ENCODE measurements at places on chromosomes 16 and 17.

DNA sequence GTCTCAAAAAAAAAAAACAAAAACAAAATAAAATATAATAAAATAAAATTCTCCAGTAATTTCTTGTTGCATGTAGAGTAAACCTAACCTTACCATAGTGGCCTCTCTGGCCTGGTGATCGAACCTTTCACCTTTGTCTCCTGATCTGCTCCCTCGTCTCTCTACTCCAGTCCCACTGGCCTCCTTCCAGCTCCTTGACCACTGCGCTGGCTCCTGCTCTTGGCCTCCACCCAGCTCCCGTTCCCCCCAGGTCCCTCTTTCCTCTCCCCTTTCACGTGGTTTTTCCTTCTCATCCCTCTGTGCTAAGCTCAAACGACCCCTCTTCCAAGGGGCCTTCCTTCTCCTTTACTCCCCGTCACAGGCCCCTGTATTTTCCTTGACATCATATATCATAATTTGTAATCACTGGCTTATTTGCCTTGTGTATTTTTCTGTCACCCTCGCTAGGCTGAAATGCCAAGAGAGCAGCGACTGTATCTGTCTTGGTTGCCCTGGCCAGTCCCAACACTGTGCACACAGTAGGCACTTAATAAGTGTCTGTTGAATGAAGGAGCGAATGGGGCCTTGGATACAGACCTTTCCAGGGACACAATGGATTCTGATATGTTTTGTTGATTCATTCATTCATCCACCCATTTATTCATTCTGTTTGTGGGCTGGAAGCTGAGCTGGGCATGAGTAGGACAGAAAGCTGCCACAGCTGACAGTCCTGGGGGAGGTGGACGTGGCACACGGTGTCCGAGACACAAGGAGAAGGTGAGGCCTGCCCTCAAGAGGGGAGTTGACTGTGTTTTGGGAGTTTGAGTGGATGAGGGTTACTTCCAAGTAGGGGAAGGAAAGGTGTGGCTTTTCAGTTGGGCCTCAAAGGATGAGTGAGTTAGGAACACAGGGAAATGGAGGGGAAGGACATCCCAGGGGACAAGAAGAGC, 5.8 kb upstream of the SCN4A start:
- no peak for DNase-seq

- DNase-seq, result no peak
These were observed 36.8 kb downstream of the TRIM37 start for GRCh38 chr17:59069856-59070255.

- DNase-seq, result no peak
These were observed 14.7 kb upstream of the WFIKKN2 start for GRCh38 chr17:50820651-50821050.

DNA sequence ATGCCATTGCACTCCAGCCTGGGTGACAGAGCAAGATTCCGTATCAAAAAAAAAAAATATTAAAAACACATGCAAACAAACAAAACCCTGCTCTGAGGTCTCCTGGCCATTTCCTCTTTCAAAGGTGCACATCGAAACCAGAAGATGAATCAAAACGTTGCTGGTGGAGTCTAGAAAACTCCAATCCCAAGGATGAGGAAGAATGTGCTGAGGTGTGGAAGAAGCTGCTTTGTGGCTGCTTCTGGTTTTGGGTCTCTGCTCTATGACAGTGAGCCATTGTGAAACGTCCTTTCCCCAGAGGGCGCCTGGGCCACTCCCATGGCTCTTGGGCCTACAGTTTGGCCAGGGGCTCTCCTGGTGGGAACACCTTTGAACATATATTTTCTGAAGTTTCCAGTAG, 112.6 kb downstream of the IRF8 start:
- DNase-seq, result no peak

- no peak for DNase-seq
These were observed 58.1 kb downstream of the ZDHHC7 start for GRCh38 chr16:84953190-84953746.

DNA sequence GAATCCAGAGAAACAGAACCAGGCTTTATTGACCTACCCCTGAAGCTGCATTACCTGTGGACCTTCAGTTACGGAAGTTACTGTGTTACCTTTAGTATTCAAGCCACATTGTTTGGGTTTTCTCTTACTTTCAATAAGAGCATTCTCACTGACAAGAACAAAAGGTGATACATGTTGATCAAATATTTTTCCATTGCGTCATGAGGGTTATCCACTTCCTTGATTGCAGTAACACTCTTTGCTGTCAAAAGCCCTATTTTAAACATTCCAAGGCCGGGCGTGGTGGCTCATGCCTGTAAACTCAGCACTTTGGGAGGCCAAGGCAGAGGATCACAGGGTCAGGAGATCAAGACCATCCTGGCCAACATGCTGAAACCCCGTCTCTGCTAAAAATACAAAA, 28.6 kb upstream of the PAFAH1B1 start:
- DNase-seq, result no peak

DNA sequence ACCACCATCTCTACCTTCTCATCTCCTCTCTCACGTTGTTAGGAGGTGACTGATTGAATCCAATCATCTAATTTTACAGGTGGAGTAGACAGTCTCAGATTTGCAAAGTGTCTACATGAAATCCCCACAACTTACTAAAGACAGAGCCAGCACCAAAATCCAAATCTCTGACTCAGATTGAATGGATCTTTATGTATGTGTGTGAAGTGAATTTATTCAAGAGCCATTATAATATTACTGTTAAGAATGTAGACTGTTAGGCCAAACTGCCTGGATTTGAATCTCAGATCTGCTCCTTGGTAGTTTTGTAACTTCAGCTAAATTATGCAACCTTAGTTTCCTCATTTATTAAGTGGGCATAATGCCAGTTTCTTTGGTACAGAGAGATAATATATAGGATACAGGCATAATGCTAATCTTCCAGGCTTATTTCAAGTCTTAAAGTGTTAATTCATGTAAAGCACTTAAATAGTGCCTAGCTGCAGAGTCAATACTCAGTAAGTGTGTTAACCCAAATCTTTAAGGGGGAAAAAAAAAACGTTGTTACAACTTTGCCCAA, 12.7 kb downstream of the CNEP1R1 start:
- DNase-seq, result no peak

DNA sequence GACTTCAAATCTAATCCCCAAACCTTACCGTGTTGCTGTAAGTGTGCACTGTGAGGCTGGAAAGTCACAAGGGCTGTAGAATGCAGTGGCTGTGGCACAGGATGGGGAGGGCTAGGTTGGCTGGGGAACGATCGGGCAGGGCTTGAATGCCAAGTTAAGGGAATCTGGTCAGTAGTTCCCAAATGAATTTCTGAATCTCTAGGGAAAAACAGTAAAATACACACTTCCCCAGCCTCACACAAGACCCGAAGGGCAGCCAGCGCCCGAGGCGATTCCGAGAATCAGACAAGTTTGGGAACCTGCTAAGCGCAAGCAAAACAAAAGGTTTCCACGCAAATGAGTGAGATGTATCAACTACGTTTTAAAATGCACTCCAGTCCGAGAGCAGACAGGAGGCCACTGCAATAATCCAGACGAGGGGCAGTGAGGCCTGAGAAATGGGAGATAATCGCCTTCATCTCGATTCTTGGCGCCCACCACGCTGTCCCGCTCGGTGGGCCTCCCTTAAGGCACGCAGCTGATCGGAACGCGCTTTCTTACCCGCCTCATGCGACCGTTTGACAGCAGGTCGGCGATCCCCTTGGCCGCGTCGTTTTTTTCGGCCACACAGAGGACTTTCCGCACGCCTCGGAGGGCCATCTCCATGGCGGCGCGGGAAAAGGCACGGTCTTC, 599 bp downstream of the TOP3A start:
- no peak for DNase-seq

DNA sequence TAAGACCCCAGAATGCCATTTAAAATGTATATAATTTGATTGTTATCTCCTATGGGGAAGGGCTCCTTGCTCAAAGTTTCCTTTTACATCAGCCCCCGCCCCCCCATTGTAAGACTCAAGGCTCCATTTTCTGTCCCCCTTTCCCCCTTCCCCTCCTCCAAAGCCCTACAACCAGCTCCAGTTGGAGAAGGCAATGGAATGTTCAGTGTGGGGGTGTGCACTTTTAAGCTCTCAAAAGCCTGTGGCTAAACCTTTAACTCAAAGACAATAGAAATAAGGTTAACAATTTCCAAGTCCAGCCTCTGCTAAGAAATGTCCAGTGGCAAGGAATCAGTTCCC, 114.7 kb downstream of the NOG start:
- DNase-seq, result no peak

- DNase-seq, result peak; percentile 40
These were observed 75.5 kb downstream of the SOCS1 start for GRCh38 chr16:11180489-11180888.

- no peak for DNase-seq
These were observed 129.7 kb upstream of the GSE1 start for GRCh38 chr16:85483424-85483823.

DNA sequence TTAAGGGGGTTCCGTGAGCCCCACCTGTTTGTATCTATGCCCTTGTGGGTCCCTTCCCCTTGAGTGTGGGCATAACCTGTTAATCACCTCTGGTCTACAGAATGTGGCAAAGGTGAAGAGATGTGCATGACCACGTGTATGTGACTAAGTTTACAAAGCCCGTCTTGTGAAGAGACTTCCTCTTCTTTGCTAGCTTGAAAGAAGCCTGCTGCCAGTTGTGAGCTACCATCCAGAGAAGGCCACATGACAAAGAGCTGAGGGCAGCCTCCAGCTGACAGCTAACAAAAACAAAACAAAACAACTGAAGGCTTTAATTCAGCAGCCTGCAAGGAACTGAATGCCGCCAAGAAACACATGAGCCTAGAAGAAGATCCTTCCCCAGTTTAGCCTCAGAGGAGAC, 112.0 kb downstream of the AXIN2 start:
- no peak for DNase-seq

Measured in activated CD4-positive, alpha-beta T cell treated with anti-CD3 and anti-CD28 coated beads, Interleukin-2, Interleukin-6, amounts not matched to agents 100 ng/mL and 50 ng/mL, durations not matched to agents 16 hours and 8 hours (primary cell).